ENCODE measurements at places on chromosomes 5 and 9.

- DNase-seq, result peak; percentile 55
These were observed 219.1 kb downstream of the C9orf50 start for GRCh38 chr9:129401623-129402370.

- no peak for DNase-seq
These were observed 14.4 kb upstream of the GDA start for GRCh38 chr9:72134801-72135200.

DNA sequence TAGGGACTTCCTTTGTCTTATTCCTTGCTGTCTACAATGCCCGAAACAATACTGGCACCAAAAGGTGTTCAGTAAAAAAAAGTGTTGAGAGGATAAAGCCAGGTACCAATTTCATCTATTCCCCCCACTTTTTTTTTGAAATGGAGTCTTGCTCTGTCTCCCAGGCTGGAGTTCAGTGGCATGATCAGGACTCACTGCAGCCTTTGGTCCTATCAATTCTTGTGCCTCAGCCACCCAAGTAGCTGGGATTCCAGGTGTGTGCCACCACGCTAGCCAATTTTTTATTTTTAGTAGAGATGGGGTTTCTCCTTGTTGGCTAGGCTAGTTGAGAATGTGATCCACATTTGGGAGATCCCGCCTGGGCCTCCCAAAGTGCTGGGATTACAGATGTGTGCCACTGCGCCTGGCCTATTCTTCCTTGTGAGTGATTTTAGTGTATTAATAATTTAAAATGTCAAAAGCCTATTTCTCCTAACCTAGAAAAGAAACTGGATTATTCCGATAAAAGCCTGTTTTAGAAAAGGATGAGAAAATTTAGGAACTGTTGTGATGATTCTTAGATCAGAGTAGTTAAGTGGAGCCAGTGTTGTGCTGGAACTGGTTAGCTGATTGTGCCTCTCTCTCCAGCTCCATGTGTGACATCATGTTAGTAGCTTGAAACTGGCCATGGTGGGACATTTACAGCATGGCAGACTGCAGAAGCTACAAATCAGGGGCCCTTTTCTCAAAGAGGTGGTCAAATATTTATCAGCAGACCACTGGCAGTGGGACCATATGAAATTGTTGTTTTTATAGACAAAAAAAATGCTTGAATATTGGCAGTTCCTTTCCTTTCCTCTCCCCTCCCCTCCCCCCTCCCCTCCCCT lies 14.3 kb downstream of the CDC42SE2 start:
- DNase-seq, result no peak

DNA sequence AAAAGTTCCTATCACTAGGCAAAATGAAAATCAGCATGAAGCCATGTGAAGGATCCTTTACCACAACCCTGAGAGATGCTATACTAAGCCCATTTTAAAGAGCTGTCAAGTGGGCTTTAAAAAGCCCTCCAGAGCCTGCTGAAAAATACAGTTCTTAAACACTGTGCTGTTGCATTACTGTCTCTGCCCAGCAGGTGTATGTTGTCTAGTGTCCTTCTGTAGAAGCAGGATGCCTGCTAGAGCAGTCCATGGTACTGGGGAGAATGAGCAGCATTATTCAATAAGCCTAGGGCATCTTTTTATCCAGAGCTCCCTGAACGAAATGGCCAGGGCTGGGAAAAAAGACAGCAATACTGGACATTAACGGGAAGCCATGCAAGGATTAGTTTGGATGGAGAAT lies 126.2 kb upstream of the PLCXD3 start:
- peak; percentile 1 for DNase-seq

DNA sequence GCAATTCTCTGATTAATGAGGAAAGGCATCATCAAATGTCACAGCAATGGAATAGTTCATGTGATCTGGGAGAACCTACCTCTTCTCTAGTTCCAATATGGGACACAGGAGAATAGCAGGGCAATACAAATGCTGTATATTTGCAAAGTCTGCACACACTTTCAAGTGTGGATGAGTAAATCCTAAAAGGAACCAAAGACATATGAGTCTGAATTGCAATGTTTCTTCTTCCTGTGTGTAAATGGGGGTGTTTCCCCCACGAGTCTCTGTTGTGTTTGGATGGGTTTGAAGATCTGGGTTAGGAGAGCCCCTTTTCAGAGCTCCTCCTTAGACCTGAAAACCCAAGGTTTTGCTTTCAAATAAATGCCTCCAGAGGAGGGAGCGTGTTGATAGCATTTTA lies 26.9 kb downstream of the SLC46A2 start:
- no peak for DNase-seq

GRCh38 chr9:124793015-124793541 lies 16.1 kb downstream of the OLFML2A start:
- DNase-seq, result peak; percentile 25

DNA sequence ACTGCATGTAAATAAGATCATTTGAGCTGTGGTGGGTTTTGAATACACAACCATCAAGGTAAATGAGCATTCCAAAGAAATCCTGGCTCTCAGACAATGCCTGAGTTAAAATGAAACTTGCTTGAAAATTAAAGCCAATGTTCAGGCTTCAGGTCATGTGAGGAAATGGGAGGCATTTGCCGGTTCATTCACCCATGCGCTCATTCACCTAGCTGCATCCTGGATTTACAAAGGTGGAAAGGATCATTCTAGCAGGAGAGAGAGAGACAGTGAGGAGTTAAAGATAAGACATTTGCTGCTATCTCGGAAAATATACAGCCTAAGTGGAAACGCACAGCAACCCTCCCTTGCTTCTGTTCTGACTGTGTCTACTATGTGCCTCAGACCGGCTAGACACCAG lies 143.8 kb upstream of the KLF4 start:
- DNase-seq, result no peak

DNA sequence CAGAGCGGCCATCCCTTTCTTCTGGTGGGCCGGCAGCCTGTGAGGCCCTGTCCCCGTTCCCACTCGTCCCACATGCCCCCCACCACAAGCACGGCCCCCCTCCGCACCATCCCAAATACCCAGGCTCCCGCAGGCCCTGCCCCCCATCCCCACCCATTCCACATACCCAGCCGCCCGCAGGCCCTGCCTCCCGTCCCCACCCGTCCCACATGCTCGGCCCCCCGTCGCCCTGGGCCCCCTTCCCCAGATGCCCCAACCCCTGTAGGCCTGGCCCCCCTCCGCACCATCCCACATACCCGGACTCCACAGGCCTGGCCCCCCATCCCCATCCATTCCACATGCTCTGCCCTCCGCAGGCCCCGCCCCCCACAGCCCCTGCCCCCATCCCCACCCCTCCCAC lies 11.5 kb downstream of the SLC6A19 start:
- no peak for DNase-seq

DNA sequence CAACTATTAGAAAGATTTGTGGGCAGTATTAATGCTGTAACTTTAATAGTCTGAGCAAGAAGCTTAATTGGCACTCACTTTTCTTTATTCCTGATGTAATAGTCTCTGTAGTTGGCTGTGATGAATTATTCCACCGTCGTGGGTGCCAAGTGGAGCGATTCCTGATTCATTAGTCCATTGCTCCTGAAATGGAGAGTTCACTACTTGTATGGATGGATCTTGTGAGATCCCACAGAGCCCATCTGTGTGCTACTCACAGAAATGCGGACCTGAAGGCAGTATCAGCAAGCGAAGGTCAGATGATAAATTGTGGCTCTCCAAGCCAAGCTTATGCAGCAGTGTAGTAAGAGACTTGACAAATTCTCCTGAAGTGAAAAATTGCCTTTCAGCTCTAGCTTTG lies 212.2 kb downstream of the CHSY3 start:
- no peak for DNase-seq

DNA sequence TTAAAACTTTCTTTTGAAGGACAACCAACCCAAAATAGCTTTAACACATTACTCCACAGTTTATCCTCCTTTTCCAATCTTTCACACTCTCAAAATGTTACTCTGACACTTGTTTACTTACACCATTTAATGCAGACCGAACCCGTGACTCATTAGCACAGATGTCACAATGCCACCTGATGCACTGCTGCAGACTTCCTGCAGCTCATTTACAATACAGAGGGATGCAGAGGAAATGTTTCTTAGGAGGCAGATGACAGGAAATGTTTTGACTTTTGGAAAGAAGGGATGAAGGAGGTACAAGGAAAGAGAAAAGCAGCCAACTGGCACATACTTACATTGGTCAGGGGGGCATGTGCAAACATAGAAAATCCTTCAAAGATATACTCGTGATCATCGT lies 39.0 kb downstream of the DROSHA start:
- DNase-seq, result no peak

DNA sequence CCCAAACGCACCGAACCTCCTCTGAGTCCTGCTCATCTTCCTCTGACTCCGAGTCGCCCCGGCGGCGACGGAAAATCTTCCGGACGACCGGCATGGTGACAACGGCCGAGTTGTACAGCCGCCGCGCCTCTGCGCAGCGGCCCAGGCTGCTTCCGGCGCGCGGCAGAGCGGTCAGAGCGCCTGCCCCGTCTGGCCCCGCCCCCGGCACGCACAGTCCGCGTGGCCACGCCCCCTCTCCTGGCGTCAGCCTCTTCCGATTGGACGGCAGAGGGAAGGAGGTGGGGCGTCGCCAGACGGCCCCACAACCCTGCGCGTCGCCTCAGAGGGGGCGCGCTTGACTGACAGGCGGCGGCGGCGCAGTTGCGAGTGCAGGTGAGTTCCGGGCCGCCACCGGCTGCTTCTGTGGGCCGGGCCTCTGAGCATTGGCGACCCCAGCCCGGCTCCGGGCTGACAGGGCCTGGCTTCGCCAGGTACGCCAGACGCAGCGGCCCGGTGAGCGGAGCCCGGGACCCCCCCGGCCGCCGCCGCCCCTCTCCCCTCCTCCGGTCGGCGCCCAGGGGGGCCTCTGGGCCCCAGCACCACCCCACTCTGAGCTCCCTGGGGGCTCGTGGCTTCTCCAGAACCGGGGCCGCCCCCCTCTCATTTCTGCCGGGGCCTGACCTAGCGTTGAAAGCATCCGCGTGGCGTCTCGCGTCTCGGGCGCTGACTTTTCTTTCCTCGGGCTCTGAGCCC lies at the start of the genes C9orf78 and USP20:
C9orf78 (minus strand) TSS at position 148 of the 732 bp plus-strand sequence; CDS start at position 94, 54 bp downstream.
USP20 (plus strand) TSS at position 331 of the 732 bp plus-strand sequence. CDS start 17,098 bp downstream, outside the sequence.
- peak; percentile 92 for DNase-seq

- DNase-seq, result no peak
These were observed 48.4 kb downstream of the STX17 start for GRCh38 chr9:99954819-99955218.

DNA sequence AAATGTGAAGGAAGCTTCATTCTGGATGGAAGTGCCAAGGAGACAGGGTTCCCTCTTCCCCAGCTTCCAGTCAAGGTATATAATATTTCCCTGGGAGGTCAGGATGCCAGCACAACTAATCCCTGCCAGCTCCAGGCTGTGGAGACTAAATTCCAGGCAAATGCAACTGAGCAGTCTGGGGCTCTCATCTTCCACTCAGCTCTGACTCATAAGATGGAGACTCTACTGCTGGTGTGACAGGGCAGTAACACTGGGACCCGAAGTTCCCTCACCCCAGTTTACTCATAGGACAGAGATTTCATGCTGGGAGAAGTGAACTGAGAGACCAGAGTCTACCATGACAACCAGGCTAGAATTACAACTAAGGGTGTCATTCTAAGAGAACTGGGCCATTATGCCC lies 235.4 kb downstream of the FSTL4 start:
- no peak for DNase-seq

GRCh38 chr9:36320466-36320865 lies 62.2 kb upstream of the GNE start:
- no peak for DNase-seq

DNA sequence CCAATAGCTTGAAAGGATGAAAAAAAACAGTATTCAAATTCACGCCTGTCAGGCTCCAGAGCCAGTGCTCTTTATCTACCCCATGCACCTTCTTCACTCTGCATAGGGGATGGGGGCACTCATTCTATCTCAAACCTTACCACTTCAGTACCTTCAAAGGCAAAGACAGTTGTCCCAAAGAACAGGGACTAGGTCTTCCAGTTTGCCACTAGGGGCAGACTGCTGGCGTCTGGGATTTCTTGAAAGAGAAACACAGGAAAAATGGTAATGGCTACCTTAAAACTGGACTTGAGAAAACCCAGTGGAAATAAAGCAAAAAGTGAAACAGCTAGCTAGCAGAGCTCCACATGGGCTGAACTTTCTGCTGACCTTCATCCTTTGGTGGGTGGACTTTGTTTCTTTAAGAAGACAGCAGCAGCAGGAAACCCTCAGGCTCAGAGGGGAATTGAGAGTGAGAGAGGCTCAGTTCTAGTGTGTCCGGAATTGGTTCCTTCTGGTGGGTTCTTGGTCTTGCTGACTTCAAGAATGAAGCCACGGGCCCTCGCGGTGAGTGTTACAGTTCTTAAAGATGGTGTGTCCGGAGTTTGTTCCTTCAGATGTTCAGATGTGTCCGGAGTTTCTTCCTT lies 41.0 kb upstream of the SLC36A1 start:
- no peak for DNase-seq

- DNase-seq, result peak; percentile 75
These were observed 11.4 kb downstream of the VDAC1 start for GRCh38 chr5:133993185-133993936.

- no peak for DNase-seq
These were observed 1.4 kb upstream of the HSDL2 start for GRCh38 chr9:112378328-112379176.

DNA sequence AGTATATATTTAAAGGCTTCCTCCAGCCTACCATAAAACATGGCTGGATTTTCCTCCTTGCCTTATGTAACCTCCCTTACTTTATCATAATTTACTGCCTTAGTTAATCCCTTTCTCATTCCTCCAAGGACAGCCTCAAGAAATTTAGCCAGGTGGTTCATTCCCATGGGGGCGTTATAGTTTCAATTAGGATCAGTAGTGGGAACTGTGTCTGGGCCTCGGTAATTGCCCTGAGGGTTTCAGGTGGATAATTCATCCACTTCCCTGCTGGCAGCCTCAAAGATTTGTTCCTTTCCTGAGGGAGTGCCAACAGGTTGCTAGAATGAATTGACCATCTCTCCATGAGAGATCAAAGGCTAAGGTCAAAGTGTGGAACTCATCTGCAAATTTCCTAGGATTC lies 4.3 kb upstream of the GM2A start:
- DNase-seq, result no peak

GRCh38 chr9:125747053-125747764 lies at the start of gene PBX3:
Gene PBX3 (plus strand): TSS chr9:125747373.
- DNase-seq, result peak; percentile 61

- DNase-seq, result peak; percentile 93
These were observed 51.6 kb downstream of the ENTREP1 start for GRCh38 chr9:69376651-69377050.

DNA sequence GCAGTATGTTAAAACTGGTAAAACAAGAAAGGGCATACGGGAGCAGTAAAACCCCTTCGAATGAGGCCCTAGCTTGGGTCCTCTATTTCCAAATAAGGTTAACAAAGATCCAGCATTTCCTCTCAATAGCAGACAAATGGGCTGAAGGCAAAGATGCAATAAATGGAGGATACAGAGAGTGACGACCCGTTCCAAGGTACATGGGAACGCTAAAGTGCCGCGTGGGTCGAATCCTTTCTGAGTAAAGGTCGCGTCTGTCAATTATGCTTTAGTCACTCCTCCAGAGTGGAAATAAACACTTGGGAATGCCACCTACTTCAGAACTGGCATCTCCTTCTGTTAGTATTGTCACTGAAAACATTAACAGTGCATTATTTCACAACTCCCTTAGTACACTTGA lies 24.7 kb downstream of the ARL15 start:
- DNase-seq, result no peak

- DNase-seq, result peak; percentile 63
These were observed 169.4 kb upstream of the ZNF462 start for GRCh38 chr9:106693558-106693957.

All from fibroblast of skin of abdomen (primary cell).